ENCODE measurements at places on chromosomes 7 and 10.

DNA sequence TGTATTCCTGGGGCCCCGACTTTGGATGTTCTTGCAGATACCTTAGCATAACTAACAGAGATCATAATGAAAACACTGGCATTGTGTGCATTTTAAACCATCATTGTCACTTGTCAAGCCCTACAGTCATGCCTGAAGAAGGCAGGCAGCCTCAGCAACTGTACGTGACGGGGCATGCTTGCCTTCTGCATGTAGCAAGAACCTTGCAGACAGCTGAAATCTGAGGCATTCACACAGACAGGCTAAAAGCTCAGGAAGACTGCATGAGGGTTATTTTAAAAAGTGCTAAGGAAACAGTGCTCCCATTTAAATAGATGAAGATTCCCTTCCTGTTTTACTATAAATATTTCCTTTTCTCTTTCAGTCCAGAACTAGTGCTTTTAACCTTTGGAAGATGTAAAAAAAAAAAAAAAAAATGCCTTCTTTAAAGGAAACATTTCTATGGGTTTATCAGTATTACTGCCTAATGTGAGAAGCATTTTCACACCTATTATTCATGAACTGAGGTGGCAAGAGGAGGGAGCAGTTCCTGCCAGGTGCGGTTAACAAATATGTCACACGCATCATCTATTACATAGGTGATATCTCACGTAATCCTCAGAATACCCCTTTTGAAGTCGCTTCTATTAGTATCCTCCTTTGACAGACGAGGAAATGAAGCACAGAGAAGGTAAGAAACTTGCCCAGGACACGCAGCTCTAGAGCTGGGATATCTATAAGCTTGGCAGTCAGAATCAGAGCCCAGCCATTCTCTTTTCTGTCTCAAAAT is 88.1 kb downstream of the PRKCQ start:
- H3K36me3 ChIP-seq: peaks cover 1% of the 10 kb centered on the region
- H3K27ac ChIP-seq: no peak overlapping the region
- no peaks in the 10 kb centered on the region for H3K4me1 ChIP-seq
- no peaks in the 10 kb centered on the region for H3K27me3 ChIP-seq

GRCh38 chr10:73997461-73997786 is 492 bp upstream of the VCL start:
- no peak for DNase-seq
- H3K4me1 ChIP-seq: peaks cover 27% of the 10 kb centered on the region
- peaks cover 6% of the 10 kb centered on the region for H3K36me3 ChIP-seq
- no peaks in the 10 kb centered on the region for H3K27me3 ChIP-seq
- peak overlapping the region; percentile 90 for H3K4me3 ChIP-seq
- H3K27ac ChIP-seq: peak overlapping the region; percentile 96

DNA sequence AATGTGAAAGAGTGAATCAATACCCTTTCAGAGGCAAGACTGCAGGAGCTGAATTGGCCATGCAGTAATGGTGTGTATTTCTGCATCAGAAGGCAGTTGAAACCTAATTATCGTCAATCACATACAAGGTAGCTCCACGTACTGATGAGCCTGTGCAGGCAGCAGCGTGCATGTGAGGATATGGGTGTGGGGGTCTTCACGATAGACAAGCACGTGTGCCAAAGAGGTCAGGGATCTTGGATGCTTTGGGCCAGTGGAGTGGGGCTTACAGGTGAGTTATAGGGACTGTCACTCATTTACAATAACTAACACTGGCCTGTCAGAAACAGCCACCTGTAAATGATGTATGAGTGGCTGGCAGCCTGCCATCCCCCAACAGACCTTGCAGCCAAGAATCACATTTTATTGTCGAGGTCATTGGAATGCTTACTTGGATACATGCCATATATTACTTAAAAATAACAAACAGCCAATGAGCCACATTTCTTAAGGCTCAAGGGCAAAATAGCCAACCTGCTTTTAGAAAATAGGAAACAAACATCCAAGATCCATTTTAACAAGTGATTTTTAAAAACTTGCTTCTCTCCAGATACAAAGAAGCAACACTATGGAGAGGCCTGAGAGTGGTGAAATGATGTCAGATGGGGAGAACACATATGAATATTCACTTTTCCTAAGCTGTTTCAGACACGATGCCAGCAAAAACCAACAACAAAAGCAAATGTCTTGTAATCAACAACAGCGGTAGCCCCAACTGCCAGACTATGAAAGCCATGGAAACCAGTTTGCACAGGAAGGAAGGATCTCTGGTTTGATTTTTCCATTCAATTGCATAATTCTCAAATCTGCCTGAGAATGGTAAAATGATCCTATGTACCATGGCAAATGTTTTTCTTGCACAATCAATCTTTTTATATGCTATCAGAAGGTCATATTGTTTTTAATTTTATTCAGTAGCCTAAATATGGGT is 210.7 kb downstream of the SKAP2 start:
- H3K27ac ChIP-seq: peak overlapping the region; percentile 69
- H3K27me3 ChIP-seq: no peaks in the 10 kb centered on the region
- H3K4me3 ChIP-seq: no peak overlapping the region
- H3K36me3 ChIP-seq: no peaks in the 10 kb centered on the region
- H3K4me1 ChIP-seq: peaks cover 77% of the 10 kb centered on the region
- no peak for DNase-seq

- no peaks in the 10 kb centered on the region for H3K4me1 ChIP-seq
- H3K27ac ChIP-seq: no peak overlapping the region
- H3K4me3 ChIP-seq: no peak overlapping the region
- no peaks in the 10 kb centered on the region for H3K27me3 ChIP-seq
- no peak for DNase-seq
- peaks cover 12% of the 10 kb centered on the region for H3K36me3 ChIP-seq
These were observed 36.5 kb downstream of the STK17A start for GRCh38 chr7:43619213-43620012.

GRCh38 chr10:103058034-103058433 is 135.0 kb downstream of the NT5C2 start:
- peaks cover 19% of the 10 kb centered on the region for H3K4me1 ChIP-seq
- H3K4me3 ChIP-seq: no peak overlapping the region
- peaks cover 13% of the 10 kb centered on the region for H3K36me3 ChIP-seq
- no peaks in the 10 kb centered on the region for H3K27me3 ChIP-seq
